NCI-H2107 (cell line): ENCODE measurements at places on chromosomes 7 and 10.

DNA sequence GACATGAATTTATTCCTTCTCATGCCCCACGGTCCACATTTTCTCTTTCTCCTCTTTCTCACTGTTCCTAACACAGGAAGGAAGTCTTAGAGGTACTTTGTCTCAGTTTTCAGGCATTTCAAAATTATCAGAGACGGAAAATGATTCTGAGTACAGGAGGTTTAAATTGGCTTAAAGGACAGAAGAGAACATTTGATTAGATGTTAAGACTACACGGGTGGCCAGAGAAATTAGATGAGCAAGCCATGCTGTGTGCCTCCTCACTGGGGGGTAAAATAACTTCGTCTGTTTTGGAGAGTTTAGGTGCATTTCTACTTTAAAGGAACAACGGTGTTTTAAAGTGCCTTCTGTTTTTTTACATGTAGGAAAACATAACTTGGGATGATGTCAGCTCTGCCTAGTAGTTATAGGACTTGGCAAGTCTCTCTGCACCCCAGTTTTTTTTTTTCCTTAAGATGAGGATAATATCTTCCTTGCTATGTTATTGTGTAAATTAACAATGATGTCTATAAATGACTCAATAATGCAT, 66.9 kb downstream of the MCMBP start:
- DNase-seq, result no peak

DNA sequence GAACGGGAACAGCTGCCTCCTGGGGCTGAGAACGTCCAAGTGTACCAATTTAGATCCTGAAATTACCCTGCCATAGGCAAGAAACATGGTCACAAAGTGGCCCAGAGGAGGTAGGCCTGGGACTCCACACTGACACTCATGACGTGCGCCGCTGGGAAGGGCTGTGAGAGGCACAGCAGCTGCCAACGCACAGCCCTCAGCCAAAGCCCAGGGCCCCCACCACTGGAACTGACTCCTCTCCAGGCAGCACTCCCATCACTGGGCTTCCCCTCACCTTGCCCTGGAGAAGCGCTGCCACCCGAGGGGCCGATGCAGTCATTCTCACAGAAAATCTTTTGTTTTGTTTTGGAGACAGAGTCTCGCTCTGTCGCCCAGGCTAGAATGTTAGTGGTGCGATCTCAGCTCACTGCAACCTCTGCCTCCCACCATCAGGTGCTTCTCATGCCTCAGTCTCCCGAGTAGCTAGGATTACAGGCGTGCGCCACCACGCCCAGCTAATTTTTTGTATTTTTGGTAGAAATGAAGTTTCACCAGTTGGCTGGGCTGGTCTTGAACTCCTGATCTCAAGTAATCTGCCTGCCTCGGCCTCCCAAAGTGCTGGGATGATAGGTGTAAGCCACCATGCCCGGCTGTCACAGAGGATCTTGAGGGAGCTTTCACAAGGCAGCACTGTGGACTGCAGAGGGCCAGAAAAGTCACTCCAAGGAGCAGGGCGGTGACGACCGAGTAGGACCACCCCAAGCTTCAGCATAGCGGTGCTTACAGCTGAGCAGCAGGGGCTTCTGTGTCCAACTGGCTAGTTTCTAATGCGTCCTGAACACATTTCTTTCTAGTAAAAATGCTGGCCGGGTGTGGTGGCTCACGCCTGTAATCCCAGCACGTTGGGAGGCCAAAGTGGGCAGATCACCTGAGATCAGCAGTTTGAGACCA, 13.5 kb downstream of the GUSB start:
- DNase-seq, result no peak

DNA sequence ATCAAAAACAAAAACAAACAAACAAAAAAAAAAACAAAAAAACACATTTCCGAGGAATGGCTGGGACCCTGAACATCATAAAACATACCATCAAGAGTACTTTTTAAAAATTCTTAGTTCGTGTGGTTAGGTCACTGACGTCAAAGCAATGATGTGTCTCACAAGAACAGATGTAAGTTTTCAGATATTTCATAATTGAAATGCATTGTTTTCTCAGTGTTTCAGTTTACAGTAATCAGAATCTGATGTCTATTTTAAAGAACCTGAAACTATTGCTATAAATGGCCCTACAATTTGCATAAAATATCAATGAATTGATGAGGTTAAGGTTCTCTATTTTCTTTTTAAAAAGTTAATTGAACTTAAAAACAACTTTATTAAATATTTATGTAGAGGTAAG, 103.7 kb upstream of the HGF start:
- no peak for DNase-seq

DNA sequence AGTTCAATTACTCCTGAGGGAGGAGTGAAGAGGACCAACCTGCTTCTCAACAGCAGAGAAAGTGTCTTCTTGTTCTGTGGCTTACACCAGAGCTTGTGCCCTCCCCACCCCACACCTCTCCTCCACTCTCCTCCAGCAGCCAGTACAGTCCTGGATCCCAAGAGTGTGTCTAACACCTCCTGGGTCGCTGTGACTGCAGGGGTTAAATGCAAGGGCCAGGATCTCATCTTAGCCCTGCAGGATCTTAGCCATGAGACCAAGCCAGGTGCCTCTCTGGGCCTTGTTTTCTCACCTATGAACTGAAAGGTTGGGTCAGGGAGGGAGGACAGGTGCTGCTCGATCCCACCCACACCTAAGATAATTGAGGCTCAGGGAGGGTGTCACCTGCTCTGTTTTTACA, 34.5 kb upstream of the MSRB2 start:
- no peak for DNase-seq

GRCh38 chr7:139232377-139232717, 1.3 kb downstream of the UBN2 start:
- DNase-seq, result no peak
